ENCODE measurements at places on chromosomes 1 and 21.

GRCh38 chr1:94926126-94926914 lies 590 bp downstream of the CNN3 start:
- DNase-seq: peak; percentile 34

DNA sequence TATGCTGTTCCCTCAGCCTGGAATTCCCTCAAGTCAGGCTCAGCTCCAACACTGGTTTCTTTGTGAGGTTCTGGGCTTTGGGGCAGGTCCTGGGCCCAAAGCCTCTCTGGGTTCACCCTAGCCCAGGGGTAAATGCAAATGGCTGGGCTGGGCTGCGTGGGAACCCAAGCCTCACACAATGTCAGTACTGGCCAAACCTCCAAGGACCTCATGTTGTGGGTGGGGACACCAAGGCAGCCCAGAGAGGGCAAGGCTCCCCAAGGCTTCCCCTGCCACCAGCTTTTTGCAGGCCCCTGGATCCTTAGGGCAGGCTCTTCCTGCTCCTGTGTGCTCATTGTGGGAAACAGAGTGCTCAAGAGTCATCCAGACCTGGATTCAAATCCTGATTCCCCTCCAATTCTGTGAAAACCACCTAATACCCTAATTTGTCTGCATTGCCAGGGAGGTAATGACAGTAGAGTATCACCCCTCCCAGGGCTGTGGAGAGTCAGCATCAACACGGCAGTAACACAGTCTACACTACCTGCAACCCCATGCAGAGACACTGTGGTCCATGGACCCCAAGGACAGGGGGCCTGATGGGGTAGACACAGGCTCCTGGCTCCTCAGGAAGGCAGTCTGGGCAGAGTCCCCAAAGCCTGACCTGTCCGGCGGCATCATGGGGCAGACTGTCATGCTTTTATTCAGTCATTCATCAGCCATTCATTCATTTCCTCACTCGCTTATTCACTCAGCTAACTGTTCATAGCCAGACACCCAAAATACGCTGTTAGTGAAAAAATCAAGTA lies 85.7 kb downstream of the DMRTB1 start:
- no peak for DNase-seq

- DNase-seq: no peak
Observed at GRCh38 chr21:27248814-27249213, 281.9 kb upstream of the ADAMTS5 start.

GRCh38 chr1:157004806-157005205 lies 40.7 kb downstream of the ARHGEF11 start:
- DNase-seq: no peak

DNA sequence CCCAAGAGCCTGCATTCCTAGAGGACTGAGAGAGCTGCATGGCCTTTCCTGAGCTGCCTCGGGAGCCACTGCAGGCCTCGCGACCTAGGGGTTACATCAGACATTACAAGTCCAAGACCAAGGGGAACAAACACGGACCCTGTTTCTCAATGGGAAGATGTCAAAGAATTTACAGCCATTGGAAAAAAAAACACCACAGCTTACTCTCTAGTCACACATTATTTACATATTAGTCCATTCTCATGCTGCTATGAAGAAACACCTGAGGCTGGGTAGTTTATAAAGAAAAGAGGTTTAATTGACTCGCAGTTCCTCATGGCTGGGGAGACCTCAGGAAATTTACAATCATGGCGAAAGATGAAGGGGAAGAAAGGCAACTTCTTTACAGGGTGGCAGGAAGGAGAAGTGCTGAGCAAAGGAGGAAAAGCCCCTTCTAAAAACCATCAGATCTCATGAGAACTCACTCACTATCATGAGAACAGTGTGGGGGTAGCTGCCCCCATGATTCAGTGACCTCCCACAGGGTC lies 8.4 kb upstream of the PRMT2 start:
- DNase-seq: no peak

- no peak for DNase-seq
Observed at GRCh38 chr1:208616776-208617175, 372.6 kb upstream of the PLXNA2 start.

DNA sequence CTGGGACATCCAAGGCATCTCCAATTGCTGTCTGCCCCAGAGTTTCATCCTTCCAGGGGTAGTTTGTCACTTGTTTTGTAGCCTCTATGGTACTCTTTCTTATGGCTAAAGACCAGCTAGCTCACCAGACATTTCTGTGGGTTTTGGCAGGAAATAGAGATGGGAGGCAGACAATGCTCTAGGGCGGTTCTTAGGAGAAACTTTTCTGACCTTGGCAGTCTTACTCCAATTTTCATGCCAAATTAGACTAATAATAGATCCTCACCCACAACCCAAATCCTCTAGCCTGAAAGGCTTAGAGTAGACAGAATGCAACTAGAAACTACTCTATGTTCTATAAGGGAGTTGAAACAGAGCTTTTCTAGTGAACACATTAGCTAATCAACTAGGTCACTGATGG lies 69.8 kb downstream of the LRIG2 start:
- no peak for DNase-seq

DNA sequence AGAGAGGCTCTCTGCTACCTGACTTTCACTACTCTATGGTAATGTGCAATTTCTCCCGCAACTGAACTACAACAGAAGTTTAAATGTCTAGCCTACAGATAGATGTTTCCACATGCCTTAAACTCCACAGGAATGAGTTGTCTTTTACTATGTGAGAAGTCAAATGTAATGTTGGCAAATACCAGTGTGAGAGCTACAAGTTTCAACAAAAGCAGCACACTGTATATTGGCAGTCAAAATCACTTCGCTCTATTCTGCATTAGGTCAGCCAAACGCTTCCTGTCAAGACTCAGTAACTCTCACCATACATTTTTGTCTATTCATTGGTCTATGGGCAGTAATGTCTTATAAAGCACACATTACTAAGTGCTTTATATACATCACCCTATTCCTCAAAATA lies 41.9 kb downstream of the LUZP1 start:
- DNase-seq: peak; percentile 42

DNA sequence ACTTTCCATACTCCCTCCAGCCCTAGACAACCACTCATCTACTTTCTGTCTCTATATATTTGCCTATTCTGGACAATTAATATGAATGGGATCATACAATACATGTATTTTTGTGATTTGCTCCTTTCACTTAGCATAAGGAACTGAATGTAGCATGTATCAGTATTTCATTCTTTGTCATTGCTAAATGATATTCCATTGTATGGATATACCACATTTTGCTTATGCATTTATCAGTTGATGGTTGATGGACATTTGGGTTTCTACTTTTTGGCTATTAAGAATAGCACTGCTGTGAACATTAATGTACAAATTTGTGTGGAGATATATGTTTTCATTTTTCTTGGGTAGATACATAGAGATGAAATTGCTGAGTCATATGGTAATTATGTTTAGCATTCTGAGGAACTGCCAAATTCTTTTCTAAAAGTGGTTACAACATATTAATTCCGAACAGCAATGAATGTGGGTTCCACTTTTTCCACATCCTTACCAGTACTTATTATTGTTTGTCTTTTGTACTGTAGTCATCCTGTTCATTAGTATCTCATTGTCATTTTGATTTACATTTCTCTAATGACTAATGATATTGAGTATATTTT lies 121.0 kb downstream of the LRRC40 start:
- peak; percentile 13 for DNase-seq

- no peak for DNase-seq
Observed at GRCh38 chr21:36427502-36427901, 42.3 kb downstream of the CHAF1B start.

DNA sequence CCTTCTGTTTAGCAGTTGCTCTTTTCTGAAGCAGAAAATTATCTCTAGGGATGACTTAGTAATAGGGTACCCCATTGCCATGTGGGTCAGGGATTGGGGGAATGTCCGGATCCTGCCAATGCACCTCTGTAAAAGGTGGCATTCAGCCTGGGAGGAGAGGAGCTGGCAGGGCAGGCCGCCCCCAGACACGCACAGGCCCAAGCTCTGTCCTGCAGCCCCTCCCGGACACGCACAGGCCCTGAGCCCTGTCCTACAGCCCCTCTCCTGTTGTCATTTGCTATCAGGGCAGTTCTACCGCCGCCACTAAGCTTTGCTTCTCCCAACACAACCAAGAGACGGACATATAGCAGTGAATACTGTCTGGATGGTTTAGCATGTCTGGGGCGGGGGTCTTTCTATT lies 219.1 kb downstream of the SDCCAG8 start:
- no peak for DNase-seq

- DNase-seq: peak; percentile 68
Observed at GRCh38 chr1:234862944-234863515, 253.1 kb upstream of the IRF2BP2 start.

DNA sequence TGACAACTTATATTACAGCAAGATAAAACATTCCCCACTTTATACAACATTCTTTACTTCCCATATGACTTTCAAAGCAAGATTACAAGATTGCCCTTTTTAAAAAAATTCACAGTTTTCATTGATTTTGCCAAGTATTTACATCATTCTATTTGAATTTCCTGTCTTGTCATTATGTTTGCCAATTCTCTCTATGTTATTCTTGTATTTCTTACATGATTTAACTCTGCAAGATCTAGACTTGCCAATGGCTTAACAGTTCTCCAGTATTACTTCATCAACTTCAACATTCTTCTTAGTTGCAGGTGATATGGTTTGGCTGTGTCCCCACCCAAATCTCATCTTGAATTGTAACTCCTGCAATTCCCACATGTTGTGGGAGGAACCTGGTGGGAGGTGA lies 31.6 kb downstream of the FMO4 start:
- DNase-seq: no peak

DNA sequence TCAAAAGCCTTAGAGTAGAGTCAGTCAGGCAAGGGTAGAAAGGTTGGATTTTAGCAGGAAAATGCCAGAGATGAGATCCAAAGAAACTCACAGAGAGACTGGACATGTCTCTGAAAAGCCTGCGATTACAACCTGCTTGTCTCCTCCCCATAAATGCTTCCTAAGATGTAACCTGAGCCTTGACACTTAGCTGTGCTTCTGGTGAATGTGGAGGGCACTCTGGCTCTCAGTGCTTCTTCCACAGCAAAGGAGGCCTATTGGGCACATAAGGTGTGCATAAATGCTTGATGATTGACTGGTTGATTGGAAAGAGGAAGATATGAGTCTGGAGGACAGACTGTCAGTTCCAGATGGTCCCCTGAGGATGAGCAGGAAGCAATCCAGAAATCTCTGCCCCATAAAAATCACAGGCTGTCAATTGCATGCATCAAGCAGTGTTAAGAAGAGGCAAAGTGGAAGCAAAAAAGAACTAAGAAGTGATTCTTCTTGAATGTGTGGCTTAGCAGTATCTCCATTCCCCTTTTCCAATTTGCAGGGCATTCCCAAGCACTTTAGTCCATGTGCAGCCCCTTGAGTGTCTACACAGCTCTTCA lies 236.2 kb upstream of the RRP15 start:
- DNase-seq: no peak

GRCh38 chr1:79363430-79363829 lies 356.9 kb upstream of the ADGRL4 start:
- DNase-seq: no peak

GRCh38 chr1:42979036-42979430 lies 20.4 kb upstream of the SLC2A1 start:
- no peak for DNase-seq

DNA sequence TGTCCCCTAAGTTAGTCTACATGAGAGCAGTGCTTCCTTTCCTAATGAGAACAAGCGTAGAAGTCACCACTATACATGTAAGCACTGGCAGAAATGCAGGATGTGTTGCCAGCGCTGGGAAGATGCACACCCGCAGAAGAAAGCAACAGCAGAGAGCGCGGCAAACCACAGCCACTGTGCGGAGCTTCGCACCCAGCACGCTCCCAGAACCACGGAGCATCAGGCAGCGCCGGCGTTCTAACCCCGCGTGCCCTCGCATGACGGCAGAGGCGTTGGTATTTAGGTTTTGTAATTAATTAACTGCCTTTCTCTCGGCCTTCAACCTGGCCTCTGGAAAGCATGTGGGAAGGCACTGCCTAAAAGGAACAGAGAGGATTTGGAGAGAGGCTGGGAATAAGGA lies 69.1 kb downstream of the OLIG1 start:
- DNase-seq: no peak

- DNase-seq: no peak
Observed at GRCh38 chr21:37557261-37557950, 190.8 kb downstream of the DYRK1A start.

- DNase-seq: no peak
Observed at GRCh38 chr21:25062061-25062460, 545.2 kb downstream of the MRPL39 start.

DNA sequence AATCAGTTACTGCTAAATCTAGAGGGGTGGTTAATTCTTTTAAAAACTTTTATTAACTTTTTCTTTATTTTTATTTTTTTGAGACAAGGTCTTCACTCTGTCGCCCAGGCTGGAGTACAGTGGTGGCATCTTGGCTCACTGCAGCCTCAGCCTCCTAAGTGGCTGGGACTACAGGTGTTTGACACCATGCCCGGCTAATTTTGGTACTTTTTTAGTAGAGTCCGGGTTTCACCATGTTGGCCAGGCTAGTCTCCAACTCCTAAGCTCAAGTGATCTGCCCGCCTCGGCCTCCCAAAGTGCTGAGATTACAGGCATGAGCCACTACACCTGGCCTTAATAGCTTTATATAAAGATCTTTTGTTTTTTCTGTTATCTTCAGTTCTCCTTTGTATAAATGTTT lies 11.9 kb downstream of the ZYG11B start:
- DNase-seq: no peak

DNA sequence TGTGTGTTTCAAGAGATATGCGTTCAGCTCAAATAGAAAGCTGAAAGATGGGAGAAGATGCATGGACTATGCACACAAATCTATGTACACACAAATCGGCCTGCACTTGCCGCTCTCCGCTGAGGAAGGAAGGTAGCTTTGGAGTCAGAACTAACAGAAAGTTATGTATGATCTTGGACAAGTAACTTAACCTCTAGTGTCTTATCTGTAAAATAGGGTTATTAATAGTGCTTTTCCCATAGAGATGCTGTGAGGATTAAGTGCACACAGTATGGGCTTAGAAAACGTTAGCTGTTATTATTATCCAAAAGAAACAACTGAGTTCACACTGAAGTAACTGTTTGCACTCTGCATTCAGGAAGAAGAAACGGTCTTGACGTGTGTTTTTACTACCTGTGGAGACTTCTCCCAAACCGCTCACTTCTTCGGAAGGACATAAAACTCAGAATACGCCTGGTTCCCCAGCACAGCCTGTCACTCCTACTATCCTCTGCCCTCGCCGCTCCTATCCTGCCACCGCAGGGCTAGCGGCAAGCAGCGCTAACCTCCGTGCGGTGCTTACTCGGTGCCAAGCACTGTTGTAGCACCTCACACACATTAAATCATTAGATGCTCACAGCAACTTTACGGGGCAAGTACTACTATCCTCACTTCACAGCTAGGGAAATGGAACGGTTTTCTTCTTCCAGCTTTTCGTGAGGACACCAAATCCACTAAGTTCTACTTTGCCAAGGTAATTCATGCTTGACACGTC lies 1.3 kb downstream of the TGFBR3 start:
- no peak for DNase-seq

DNA sequence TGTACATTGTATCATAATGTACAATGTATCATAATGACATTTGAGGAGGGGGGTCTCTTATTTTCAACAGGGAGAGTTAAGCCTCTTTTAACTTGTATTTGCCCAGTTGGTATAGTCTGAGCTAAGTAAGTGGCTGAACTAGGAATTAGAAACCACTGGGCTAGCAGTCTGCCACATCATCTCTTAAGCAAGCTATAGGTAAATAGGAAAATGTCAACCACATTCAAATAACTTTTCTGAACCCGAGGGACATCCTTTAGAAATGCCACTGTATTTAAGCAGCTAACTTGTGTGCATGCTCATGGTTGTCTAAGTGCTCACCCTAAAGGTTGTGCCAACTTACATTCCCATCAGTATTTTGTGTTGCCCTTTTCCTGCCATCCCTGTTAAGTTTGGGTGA lies 35.5 kb upstream of the ASB17 start:
- DNase-seq: no peak

Data from HFFc6 (cell line).